ENCODE measurements at places on chromosomes 4 and X. TPM values are rescaled to one million over a fixed set of nuclear protein-coding genes. Genes with fewer than 3 reads are reported as not detected.

ENAM gene
- total RNA-seq = not detected

MAGIX gene
- 13.2 TPM for total RNA-seq

CSN1S1 gene
- not detected for total RNA-seq

NPY2R gene
- total RNA-seq = 0.46 TPM

EREG gene
- total RNA-seq = 21.4 TPM

DCAF8L2 gene
- total RNA-seq = not detected

CT83 gene
- total RNA-seq = not detected

SPANXN4 gene
- not detected for total RNA-seq
